ENCODE measurements at places on chromosomes 13 and 19. TPM values are rescaled to one million over a fixed set of nuclear protein-coding genes. Genes with fewer than 3 reads are reported as not detected.

GRCh38 chr19:18091217-18091608, 4.5 kb upstream of the IL12RB1 start:
- DNase-seq = no peak

The CATSPERD gene
- not detected for total RNA-seq

DNA sequence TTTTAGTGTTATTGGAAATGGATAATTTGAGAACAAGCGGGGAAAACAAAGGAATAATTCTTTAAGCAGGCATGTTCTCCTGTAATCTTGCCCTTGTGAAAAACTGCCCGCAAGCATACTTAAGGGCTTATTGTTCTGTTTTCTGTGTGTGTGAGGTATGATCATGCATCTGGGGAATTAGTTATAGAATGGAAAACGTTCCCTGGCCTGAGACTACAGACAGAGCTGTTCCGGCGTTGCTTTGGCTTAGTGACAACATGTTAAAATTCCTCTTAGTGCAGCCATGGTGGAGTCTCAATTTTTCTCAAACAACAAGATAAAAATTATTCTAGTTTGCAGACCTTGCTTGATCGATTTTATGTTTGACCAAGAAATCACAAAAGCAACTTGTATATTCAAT, 560.2 kb upstream of the SPRY2 start:
- no peak for DNase-seq

DNA sequence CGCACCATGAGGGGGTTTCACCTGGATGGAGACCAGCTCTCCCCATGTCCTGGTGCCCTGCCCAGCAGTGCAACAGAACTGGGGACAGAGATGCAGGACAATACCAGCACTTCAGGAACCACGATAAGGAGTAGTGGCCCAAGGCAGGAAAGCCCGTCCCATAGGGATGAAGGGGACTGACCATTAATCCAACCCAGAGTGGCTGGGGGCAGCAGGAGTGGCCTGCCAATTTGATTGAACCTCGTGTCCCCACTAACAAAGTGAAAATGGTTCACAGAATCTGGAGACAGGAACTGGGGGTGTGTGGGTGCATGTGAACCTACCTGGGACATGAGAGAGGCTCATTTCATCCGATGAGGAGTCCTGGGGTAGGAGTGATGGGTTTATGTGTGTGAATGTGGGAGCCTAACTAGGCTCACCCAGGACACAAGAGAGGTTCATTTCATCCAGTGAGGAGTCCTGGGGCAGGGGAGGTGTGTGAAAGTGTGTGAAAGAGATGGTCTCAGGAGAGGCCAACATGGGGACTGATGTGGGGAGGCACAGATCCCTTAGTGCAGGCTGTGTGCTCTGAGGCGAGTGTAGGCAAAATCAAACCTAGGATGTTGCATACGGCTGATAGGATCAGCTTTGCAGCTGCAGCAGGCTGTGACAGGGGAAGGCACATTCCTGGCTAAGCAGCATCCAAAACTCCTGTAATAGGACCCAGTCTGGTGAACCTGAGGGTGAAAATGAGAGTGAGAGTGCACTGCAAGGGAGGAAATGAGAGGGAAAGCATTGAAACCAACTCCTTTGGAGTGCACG, 98.2 kb downstream of the ZNF429 start:
- no peak for DNase-seq

- DNase-seq = no peak
Measured at GRCh38 chr13:33493672-33494365, 208.3 kb upstream of the STARD13 start.

- no peak for DNase-seq
Measured at GRCh38 chr19:14889994-14890642, 4.2 kb upstream of the OR7A17 start.

The ZNF415 gene
- total RNA-seq = 21.9 TPM

GRCh38 chr13:33281951-33282595, 3.5 kb downstream of the STARD13 start:
- no peak for DNase-seq

The ZNF729 gene
- total RNA-seq = not detected

GRCh38 chr19:32642771-32643170, 32.2 kb downstream of the ANKRD27 start:
- DNase-seq = no peak

GRCh38 chr19:32976223-32976805, 4.3 kb downstream of the FAAP24 start:
- DNase-seq = peak; percentile 2

DNA sequence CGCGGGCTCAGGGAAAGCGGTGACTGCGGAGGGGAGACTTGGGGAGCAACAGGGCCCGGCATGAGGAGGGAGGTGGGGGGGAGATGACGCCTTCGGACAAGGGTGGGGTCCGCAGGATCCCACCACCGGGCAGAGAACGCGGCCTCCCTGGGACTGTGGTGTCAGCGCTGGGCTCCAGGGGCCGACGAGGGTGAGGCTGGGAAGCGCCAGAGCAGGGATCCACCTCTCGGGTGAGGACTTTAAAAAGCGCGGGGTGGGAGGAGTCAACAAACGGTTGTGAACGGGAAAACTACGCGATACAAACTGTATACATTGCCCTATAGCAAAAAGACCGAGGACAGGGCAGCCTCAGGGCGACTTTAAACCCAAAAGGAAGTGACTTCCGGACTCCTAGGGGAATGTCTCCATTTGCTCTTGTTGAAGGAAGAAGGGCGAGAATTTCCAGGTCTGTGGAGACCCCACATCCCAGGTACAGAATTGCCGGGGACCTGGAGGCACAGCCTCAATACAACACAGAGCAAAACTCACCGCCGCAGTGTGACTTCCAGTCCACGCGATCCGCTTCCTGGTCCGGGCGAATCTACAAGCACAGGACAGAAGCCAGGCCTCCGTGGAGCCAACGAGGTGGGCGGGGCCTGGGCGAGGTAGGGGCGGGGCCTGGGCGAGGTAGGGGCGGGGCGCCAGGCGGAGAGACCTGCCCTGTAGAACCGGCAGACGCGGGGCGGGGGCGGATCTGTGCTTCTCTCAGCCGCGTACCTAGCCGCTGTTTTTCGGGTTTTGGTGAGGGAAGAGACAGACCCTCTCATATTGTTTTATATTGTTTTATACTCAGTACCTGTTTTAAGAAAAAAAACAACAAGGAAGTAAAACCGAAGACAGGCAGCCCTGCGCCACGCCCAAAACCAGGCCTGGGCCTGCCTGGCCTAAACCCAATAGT, at the start of gene ZNF888:
Gene ZNF888, minus strand, starts transcription at position 588 of the 937 bp plus-strand sequence. CDS start 5,555 bp downstream, outside the sequence.
- DNase-seq = peak; percentile 77

The ZNF417 gene
- 35.6 TPM for total RNA-seq

DNA sequence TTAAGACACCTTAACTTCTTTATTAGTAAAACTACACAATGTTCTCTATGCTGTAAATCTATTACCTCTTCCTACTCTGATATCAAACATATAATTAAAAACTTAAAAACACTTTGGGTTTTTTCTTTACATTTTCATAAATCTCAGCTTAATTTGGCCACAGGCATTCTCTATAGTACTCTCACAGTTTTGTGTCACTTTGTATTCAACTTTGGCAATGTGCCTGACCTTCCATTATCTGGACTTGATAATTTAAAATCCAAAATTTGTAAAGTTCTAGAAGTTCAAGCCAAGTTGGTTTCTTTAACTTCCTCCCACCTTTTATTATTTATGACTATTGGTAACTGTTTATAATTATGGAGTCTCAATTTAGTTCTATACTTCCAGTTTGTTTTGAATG, 46.4 kb downstream of the VWA8 start:
- no peak for DNase-seq

- no peak for DNase-seq
Measured at GRCh38 chr19:50712833-50713232, 6.8 kb downstream of the SHANK1 start.

DNA sequence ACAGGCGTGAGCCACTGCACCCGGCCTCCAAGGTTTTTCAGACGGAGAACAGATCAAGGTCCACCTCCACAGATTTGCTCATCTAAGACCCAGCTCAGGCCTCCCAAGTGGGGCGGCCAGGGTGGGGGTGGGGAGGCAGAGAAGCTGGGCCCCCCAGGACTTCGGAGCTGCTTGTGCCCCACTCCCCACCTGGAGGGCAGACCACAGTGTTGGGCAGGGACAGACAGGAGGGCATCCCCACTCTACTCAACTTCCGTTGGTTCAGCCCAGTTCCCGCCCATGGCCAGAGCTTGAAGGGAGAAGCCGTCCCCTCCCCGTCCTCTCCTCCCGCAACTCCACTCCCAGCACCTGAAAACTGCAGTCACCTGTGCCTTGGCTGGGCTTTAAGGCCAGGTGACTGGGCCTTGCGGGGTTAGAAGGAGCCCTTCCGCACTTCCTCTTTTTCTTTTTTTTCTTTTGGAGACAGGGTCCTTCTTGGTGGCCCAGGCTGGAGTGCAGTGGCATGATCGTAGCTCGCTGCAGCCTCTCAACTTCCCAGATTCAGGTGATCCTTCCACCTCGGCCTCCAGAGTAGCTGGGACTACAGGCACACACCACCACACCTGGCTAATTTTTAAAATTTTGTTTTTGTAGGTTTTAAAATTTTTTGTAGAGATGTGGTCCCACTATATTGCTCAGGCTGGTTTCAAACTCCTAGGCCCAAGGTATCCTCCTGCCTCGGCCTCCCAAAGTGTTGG, 734 bp upstream of the LRRC8E start:
- no peak for DNase-seq

The FBXO27 gene
- 2.9 TPM for total RNA-seq

Measured in urinary bladder (tissue), 4 donors.